Sigmoid colon (tissue), 7 donors: ENCODE measurements at places on chromosomes 16 and 17. TPM values are rescaled to one million over a fixed set of nuclear protein-coding genes. Genes with fewer than 3 reads are reported as not detected.

DNA sequence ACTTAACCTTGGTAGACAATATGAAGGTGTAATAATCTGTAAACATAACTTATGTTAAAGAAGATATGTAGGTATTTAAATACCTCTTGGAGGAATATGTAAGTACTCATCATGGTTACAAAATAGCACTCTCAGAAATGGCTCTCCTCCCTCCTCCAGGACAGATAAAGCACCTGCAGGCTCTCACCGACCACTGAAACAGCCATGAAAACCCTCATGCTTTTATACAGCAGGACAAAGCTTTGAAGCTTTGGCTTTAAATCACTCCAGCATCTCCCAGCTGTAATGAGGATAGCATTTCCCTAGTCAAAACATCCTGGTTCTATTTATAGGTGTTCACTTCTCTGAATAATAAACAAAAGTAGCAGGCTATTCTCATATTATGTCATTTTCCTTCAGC is 69.1 kb upstream of the PMFBP1 start:
- DNase-seq = no peak

- DNase-seq = no peak
Measured at GRCh38 chr17:83103943-83104311, 24.5 kb downstream of the METRNL start.

KRT20 gene
- not detected for total RNA-seq

- DNase-seq = peak; percentile 67
Measured at GRCh38 chr16:86297391-86297790, 212.9 kb upstream of the FOXF1 start.

GRCh38 chr17:7177954-7178477 is 1.2 kb downstream of the ASGR1 start:
- DNase-seq = peak; percentile 62

GRCh38 chr17:45131616-45132319 is 547 bp downstream of the PLCD3 start:
- DNase-seq = peak; percentile 79

CCL7 gene
- total RNA-seq = not detected

KRTAP2-2 gene
- total RNA-seq = not detected

- DNase-seq = no peak
Measured at GRCh38 chr16:58426966-58427365, 34.7 kb downstream of the GINS3 start.
